Activated naive CD4-positive, alpha-beta T cell treated with anti-CD3 and anti-CD28 coated beads, Interleukin-2, amount 10 ng/mL, durations not matched to agents 7 days and 5 days (primary cell): ENCODE measurements at places on chromosomes 2 and 18.

- no peak for DNase-seq
Measured at GRCh38 chr18:80232710-80233109, 14.6 kb downstream of the PARD6G start.

- no peak for DNase-seq
Measured at GRCh38 chr2:7052404-7052803, 135.2 kb downstream of the RNF144A start.

DNA sequence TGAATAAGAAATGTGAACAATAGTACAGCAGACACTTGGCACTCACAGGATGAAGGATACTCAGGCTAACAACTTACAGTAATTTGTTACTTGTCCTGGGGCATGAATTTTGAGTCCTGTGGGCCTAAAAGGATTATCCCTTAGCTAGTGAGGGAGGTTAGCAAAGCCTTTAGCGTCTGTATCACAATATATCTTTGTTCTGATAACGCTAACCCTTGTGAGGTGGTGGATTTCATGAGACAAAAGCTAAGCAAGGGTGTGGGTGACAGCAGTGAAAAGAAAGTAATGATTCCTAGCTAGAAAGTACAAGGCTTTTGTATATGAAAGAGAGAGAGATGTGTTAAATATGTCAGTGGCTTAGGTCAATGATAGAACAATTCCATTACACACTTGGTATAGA is 46.8 kb upstream of the TTC21B start:
- no peak for DNase-seq

GRCh38 chr2:24763843-24764242 is 29.3 kb downstream of the PTRHD1 start:
- DNase-seq, result no peak

DNA sequence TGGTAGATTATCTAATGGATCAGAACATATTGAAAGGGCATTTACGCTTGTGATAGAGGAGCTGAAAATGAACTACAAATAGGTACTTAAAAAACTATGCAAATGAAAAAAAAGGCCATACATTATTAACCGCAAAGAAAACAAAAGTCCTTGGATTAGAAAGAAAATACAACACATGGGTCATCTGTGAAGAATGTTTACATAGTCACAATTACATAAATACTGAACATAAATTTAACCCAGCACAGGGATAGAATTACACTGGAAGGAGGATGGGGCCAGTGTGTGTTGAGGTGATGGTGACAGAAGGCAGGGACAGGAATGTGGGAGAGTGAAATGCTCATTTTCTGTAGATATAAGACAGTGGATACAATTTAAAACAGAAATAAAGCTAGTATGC is 6.6 kb downstream of the NTSR2 start:
- no peak for DNase-seq

DNA sequence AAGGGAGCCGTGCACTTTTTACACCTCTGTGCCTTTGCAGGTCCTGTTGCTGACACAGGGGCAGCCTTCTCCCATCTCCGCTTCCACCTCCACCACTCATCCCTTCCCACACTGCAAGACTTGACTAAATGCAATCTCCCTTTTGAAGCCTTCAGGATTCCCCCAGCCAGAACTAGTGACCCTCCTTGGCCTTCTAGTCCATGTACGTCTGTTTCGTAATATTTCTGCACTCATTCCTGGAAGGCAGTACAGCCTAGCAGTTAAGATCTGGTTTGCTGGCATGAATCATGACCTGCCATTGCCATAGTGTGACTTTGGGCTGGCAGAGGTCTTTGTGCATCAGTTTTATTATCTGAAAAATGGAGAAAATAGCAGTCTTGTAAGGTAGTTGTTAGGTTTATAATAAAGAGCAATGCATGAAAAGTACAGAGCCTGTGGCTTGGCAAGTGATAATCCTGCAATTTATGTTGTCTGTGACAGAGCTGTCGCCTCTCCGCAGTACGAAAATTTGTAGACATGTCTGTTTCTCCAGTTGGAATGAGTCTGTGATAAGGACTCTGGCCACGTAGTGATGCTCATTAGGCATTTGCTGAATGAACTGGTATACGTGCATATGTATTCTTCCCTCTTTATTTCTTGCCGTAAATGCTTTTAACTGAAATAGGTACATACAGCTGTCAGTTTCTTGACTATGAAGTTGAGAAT is 36.7 kb downstream of the NCK2 start:
- DNase-seq, result no peak

DNA sequence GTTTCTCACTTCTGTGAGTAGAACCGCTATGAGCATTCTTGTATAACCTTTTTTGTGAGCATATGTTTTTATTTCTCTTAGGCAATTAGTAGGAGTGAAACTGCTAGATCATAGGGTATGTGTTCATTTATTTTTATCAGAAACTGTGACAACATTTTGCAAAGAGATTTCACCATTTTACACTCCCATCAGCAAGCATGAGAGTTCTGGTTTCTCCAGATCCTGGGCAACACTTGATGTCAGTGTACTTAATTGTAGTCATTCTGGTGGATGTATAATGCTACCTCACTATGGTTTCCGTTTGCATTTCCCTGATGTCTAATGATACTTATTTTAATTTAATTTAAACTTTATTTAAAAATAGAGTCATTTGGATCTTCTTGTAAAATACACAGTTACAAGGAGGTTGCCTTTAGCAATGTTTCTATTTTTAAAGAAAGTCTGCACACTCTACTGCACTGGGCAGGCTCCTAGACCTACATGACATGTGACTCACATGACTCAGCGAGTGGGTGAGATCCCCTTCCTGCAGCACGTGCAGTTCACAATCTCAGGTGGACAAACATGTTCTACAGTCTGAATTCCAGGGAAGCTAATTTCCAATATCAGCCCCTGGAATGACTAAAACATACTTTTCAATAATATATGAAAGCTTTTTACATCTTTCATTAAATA is 127.0 kb upstream of the BCL2L11 start:
- DNase-seq, result no peak

DNA sequence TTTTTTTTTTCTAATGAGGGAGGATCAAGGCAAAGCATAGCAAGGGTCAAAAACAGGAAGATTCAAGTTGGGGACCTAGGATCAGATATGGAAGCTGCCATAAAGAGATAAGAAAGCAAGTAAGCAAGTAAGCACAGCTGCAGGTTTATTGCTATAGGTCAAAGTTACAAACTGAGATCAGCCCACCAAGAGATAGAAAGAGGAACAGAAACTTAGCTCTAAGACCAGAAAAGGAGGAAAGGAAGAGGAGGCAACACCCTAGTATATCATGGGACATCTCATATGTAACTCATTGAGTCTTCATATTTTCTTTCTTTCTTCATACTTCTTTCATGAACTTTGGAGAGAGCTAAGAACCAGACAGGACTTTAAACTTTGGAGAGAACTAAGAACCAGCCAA is 295.9 kb upstream of the CRIM1 start:
- no peak for DNase-seq

GRCh38 chr2:118169359-118170005 is 81.2 kb downstream of the INSIG2 start:
- DNase-seq, result peak; percentile 59

DNA sequence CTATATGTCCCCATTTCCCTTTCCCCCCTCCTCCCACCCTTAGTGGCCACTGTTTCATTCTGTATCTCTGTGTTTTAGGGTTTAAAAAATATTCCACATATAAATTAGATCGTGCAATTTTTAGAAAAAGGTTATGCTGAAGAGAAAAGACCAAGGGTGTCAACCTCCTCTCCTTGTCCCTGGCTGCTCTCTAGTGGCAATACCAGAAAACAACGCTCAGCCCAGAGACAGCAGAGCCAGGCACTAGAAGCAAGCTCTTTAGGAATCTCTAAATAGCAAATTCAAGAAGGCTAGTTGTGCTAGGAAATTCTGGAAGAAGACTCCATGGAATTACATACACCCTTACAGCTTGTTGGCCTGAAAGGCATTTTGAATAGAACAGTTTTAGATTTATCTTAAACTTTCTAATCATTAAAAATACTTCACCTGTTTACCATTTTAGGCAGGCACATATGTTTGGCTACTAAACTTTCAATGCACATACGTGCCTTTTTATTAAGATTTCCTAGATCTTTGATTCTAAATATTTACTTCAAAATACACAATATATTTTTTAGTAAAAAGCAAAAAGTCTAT is 35.1 kb upstream of the RASGRP3 start:
- peak; percentile 32 for DNase-seq

GRCh38 chr2:8805278-8806210 is 31.9 kb downstream of the KIDINS220 start:
- DNase-seq, result no peak

GRCh38 chr2:75018162-75018561 is 59.7 kb downstream of the POLE4 start:
- no peak for DNase-seq

GRCh38 chr18:58937071-58937886 is 72.6 kb downstream of the ZNF532 start:
- DNase-seq, result no peak

- no peak for DNase-seq
Measured at GRCh38 chr2:83565181-83565580, 893.9 kb downstream of the SUCLG1 start.

- no peak for DNase-seq
Measured at GRCh38 chr18:43161528-43161927, 46.0 kb upstream of the RIT2 start.

GRCh38 chr2:183892315-183892941 is 705.9 kb upstream of the ZNF804A start:
- DNase-seq, result no peak
